ENCODE measurements at places on chromosomes 16 and 17.

DNA sequence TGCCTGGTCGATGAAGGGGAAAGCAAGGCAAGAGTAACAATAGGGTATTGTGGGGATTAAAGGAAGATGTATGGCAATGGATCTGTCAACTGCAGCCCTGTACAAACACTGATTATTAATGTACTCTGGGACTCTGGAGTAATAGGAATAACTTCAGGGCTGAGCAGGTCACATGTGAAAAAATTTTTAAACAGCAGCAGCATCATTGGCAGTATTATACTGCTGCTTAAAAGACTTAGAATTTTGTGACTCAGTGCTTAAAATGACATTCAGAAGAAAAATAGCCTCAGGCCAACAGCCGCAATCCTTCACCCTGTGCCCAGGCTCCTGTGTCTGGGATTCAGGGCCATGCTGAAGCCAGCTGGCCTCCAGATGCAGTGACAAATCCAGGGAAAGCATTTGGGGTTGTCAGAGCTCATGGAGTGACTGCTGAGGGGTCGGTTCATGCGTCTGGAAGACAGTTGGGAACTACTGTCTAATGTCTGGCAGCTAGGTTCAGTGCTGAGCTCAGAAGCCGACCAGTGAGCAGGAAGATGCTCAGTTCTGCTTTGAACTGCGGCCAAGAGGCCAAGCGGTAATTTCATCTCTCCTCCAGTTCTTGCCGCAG lies 22.2 kb downstream of the TEX2 start:
- DNase-seq, result no peak

GRCh38 chr16:24984101-24984500 lies 31.1 kb downstream of the ARHGAP17 start:
- no peak for DNase-seq

GRCh38 chr16:88703486-88704309 lies 2.5 kb downstream of the RNF166 start:
- peak; percentile 73 for DNase-seq

DNA sequence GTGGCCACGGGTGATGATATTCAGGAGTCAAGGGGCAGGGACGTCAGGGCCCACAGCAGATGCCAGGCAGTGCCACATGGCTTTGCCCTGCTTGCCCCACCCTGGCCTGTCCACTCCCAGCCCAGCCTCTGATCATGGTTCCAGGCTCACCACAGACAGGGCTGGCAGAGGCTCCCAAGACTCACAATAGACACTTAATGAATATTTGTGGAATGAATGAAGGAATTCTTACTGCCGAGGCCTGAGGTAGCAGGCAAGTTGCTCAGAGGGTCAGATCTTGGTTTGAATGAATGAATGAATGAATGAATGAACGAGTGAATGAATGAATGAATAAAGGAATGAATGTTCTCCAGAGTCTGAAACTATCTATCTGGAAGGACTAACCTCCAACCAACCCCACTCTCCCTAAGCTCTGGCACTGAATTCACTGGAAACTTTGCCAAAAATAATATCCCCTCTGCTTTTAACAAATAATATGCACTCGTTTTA lies 60.9 kb downstream of the RAI1 start:
- no peak for DNase-seq

DNA sequence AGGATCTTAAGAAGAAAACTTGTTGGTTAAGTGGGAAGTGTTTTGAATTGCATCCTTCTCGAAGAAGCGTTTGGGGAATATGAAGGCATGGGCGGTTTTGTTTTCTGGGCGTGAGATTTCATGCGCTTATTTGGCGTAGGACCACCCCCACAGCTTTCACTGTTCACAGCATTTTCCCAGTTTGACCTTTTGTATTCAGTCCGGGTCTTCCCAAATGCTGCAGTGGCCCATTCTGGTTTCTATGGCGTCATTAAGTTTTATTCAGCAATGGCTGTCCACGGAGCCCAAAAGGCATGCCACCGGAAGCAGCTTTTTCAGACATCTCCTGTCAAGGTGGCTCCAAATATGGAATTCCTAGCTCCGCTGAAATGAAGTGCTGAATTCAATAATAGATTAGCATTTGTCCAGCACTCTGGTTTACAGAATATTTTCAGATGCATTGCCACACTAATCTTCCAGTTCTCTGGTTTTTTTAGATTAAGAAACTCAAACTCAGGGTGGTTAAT lies 90.6 kb upstream of the FBXO47 start:
- DNase-seq, result no peak

DNA sequence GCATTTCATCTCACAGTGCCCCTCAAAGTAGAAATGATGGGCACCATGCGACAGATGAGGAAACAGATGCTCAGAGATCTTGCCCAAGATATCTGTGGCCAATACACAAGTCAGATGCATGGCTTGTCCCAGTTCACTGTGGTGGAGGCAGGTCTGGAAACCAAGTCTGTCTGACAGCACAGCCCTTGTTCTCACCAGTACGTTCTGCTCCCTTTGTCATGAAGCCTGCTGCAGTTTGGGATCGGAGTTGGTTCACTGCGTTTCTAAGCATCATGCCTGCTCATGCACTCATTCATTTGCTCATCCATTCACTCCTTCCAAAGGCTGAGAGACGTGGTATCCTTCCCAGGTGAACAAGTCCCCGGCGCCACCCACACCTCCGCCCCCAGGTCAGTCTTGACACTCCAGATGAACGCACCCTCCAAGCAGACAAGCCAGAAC lies 27.2 kb upstream of the MEAK7 start:
- no peak for DNase-seq

DNA sequence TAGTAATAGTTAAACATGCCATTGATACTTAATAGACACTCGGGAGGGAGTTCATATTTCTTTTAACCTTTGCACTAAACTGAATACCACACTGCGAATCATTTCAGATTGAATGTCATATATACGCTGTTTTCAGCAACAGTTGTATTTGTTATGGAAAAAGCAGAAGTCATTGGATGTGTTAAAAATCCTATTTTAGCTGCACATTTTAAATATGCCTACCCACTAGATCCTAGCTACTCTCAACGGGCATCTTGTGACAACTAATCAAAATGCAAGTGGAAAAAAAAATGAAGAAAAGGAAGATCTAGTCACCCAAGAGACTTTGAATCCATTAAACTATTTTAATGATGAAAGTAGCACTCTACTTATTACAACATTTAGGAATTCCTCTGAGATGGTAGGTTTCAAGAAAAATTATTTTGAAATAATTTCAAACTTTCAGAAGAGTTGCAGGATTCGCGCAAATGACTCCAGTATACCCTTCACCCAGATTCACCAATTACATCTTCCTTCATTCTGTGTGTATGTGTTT lies 51.4 kb upstream of the MNT start:
- DNase-seq, result no peak

DNA sequence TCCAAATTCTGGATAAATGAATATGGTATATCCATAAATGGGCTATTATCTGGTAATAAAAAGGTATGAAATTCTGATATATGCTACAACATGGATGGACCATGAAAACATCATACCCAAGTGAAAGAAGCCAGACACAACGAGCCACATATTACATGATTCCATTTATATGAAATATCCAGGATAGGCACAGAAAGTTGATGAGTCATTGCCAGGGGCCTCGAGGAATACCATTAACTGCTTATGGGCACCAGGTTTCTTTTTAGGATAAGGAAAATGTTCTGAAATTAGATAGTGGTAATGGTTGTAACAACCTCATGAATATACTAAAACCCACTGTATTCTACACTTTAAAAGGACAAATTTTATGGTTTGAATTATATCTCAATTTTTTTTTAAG lies 123.2 kb downstream of the PITPNC1 start:
- DNase-seq, result no peak

GRCh38 chr17:68853036-68853435 lies 102.2 kb downstream of the ABCA8 start:
- DNase-seq, result no peak

DNA sequence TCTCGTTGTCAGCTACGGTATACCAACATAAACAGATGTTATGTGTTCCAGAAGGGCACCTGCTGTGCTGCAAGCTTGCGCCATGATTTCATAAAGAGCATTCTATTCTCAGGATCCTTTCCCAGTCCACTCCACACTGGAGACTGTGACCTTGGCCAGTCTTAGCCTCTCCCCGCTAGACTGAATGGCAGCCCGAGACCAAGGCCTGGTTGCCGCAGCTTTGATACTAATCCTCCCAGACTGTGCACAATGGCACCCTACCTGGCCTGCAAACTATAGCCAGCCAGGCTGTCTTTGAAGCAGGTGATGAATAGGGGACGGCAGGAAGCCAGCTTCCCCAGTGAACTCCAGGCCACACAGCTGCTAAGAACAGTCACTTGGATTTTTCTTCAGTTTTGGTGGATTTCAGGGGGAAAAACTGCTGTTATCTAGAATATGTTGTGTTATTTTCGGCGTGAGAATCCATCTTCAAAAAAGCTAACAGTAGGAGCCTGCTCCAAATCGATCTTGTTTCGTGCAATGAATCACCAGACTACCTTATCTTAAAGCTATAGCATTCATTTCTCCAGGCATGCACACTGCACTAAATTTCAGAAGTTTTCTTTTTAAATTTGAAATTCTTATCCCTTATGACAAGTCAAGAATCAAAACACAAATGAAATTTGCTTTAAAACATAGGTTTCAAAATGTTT lies 289.0 kb downstream of the CEP112 start:
- DNase-seq, result no peak

Data from CD4-positive, alpha-beta memory T cell (primary cell).